AG04449 (cell line): ENCODE measurements at places on chromosomes 12 and 14.

- no peak for DNase-seq
Observed at GRCh38 chr14:39472078-39472477, 39.8 kb upstream of the FBXO33 start.

DNA sequence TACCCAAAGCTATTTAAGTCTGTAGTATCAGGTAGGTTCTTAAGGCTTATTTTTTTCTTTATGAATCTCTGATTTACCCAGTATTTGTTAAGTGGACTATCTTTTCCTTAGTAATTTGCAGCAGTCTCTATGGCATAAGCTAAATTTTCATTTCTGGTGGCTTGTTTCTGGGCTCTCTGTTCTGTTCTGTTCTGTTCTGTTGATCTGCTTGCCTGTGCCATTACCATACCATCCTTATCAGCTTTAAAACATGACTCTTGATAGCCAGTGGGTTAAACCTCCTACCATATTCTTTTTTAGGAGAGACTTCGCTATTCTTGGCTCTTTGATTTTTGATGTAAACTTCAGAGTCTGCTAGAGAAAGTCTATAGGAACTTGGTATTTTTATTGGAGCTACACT is 46.8 kb downstream of the PCNX1 start:
- no peak for DNase-seq

DNA sequence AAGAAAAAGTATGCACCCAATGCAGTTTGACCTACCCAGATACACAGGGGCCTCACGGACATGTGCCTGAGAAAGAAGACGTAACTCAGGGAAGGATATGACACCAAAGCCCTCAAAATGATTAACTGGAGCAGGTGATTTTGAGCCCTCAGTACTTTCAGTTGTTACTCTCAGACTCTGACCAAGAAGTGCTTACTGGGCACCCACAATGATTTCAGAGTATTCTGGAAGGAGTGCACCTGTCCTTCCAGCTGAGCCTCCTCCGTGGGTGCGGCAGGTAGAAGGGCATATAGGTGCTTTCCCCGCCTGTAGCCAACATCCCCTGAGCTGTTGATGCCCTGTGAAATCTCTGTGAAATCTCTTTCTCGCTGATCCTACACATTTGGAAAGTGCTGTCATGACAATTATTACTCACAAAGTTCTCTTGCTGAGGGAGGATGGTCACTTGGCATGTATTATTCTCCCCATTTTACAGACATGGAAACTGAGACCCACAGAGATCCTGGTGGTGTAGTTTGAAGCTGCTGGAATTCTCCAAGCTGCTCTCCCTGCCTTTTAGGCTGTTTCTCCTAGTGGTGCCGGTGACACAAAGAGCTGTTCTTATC is 154.3 kb upstream of the CCND2 start:
- no peak for DNase-seq

GRCh38 chr12:65765436-65765813 is 58.9 kb upstream of the HMGA2 start:
- peak; percentile 64 for DNase-seq

DNA sequence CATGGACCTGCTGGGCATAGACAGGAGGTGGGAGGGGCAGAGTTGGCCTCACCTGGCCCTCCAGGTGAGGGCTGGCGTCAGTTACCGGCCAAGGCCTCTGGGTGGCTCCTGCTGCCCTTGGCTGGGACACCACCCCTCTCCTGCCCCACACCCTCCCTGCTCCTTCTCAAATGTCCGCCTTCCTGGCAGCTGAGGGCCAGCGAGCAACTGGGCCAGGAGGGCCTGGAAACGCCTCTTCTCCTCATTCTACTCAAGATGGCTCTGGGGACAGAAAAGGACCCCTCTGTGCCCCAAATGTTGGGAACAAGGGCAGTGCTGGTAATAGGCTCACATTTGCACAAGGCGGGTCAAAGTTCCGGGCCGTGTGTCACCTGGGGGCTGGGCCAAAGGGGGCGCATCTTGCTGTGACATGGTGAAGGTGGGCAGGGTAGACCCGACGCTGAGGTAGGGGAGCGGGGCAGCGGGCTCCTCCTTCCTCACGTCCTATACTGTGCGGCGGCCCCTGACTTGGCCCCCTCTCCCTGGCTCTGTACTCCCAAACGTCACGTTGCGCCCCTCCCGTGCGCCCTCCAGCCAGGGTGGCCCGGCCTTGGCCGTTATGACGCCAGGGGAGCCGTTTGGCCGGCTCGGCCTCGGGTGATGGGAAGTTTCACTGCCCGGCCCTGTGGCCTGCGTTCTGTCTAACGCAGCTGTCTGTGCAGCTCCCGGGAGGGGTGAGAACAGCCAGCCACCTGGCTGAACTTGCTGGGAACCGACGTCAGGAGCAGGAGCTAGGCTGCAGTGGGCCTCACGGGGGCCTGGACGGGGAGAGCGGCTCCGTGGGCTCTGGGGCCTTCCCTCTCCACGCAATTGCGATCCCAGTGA is 18.0 kb upstream of the DLK1 start:
- no peak for DNase-seq

GRCh38 chr12:56242986-56243385 is 13.1 kb downstream of the SLC39A5 start:
- no peak for DNase-seq

- DNase-seq = no peak
Observed at GRCh38 chr12:19227190-19227879, 97.8 kb downstream of the PLEKHA5 start.

DNA sequence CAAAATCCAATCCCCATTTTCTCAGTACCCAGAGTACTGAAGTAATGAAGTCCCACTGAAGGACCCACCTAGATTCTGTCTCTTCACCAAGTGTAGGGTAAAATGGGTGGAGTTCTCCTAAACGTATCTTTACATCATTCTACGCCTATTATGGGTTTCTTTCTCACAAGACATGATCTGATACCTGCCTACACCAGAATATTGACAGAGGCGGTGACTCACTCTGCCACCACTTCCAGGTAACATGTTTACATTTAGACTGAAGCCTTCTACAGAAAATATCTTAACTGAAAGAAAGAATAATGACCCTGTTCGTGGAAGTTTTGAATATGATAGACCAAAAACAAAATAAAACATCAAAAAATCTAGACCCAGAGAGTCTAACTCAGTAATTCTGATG is 89.8 kb downstream of the BTG1 start:
- no peak for DNase-seq

DNA sequence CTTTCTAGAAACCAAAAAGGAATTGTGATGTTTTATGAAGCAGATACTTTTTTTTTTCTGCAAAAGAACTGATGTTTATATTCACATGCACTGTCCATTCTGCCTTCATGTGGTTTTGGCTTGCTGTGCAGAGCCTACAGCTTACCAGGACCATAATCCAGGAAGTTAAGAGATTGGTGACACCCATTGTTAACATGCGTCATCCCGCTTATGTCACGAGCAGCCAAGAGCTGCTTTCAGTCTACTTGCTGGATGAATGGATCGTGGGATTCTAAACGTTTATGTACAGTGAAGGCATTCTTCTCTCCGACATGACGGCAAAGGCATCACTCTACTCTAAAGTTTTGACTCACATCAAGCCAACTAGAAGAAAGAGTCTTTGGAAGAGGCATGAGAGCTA is 76.6 kb downstream of the PAX9 start:
- no peak for DNase-seq

DNA sequence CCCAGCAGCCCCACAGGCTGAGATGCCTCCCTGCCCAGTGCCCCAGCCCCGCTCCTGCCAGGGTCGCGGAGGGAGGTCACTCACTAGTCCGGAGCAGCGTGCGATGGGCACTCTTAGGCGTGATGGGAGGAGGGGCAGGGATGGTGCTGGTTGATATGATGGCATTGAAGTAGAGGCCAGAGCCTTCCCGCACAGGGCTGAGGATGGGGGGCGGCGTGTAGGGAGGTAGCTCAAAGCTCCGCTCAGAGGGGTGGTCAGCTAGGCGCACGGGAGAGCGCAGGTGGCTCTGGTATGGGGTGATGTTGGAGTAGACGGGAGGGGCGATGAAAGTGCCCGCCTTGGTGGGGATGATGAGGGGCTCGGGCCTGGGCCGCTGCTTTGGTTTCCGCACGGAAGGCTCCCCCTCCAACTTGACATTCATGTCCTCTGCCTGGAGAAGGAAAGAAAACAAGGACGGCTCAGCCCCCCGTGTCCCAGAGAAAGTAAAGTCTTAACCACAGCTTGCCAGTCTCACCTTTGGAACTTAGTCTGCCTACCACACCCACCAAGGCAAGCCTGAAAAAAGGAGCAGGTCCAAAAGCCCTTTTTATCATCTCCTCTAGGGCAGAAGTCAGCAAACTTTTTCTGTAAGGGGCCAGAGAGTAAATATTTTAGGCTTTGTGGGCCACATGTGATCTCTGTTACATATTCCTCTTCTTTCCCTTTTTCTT is 15.5 kb upstream of the PNMA1 start:
- no peak for DNase-seq

DNA sequence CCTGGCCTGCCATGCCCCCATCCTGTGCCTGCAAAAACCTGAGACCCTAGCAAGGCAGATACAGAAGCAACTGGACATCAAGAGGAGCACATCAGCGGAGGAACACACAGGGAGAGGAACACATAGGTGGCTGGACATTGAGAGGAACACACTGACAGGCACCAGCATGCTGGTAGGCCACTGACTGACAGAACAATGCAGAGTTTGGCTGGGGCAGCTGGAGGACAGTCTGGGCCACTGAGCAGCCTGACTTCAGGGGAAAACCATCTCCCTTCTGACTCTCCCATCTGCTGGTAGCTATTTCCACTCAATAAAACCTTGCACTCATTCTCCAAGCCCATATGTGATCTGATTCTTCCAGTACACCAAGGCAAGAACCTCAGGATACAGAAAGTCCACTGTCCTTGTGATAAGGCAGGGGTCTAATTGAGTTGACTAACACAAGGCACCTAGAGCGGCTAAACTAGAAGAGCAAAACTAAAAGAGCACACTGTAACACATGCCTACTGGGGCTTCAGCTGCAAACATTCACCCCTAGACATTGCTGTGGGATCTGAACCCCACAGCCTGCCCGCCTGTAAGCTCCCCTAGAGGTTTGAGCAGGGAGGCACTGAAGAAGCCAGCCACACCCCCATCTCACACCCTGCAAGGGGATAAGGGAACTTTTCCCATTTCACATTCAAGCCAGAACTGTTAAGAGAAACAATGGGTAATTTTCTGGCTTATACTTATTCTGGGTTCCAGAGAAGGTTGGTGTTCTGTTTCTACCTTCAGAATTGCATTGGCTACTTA is 22.1 kb downstream of the CLECL1 start:
- DNase-seq = no peak

- no peak for DNase-seq
Observed at GRCh38 chr12:132100306-132101065, 43.6 kb downstream of the DDX51 start.

- DNase-seq = no peak
Observed at GRCh38 chr14:105272623-105273022, 24.3 kb downstream of the BTBD6 start.

GRCh38 chr14:100791348-100791735 is 34.6 kb upstream of the MEG3 start:
- no peak for DNase-seq

DNA sequence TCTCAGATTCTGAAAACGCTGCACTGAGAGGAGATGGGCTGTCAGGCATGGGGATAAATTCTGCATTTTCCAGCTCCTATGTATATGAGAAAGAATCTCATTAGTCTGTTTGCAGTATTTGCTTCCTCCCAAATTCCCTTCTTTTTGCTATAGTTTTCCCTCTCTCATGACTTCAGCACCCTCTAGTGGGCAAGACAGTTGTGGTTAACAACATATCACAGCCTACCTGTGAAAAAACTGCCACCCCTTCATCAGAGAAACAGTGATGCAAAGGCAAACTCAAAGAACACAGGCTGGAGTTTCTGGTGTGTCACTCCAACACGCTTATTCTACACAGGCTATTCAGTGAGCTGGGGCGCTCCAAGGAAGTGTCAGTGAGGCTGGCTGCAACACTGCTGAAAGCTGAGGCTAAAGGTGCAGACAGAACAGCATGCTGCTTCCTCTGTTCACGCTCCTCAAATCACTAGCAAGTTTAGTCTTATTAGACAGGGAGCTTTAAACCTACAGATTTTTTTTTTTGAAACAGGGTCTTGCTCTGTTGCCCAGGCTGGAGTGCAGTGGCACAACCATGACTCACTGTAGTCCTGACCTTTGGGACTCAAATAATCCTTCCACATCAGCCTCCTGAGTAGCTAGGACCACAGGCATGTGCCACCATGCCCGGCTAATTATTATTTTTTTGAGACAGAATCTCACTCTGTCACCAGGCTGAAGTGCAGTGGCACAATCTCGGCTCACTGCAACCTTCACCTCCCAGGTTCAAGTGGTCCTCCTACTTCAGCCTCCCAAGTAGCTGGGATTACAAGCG is 19.3 kb downstream of the ZC2HC1C start:
- DNase-seq = no peak

DNA sequence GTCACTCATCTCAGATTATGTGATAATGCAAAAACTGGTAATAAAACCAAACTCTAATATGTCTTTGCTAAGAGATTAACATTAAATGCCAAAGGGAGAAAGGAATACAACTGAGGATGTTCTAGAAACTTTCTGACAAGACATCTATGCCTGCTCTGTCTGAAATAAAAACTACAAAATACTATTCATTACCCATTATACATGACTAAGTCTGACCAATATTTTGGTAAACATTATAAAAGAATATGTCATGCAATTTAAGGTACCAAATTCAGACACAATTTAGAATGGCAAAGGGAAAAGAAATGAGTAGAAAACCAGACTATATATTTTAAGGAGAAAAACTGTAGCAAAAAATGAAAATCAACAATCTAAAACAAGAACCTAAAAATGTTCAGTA is 39.5 kb downstream of the UBR7 start:
- DNase-seq = no peak

GRCh38 chr14:58639842-58640484 is 2.2 kb downstream of the DACT1 start:
- DNase-seq = peak; percentile 68

DNA sequence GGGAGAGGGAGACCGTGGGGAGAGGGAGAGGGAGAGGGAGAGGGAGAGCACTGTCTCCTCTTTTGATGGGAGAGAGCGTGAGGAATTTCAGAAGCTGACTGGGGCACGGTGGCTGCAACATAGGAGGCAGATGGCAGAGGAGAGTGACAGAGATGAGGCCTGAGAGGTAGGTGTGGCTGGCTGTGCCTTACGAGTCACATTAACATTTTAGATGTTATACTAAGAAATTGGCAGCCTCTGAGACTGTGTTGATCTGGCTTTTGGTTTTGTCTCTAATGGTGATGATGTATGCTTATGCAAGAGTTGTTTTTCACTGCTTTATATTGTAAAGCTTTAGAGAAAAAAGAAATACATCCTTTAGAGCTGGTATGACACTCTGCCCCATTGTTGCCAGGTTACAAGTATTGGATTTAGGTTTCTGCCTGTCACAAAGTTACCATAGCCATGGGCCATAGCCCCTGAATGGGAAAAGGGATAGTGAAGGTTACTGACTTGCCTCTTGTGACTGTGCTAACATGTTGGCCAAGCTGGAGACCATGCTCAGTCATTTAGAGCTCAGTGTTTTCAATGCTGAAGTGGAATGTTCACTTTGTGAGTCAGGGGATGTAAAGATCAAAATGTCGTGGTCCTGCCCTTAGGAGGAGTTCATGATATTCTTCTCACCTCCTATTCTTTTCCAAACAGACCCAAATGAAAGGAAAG is 186.2 kb downstream of the SYNE2 start:
- DNase-seq = no peak
